AML-193 (cell line): ENCODE measurements at places on chromosomes 5 and 9.
A peak's percentile ranks its signal among the peaks of the same experiment; 100 is the strongest.

GRCh38 chr9:10168241-10168640 is 444.6 kb downstream of the PTPRD start:
- DNase-seq: no peak

DNA sequence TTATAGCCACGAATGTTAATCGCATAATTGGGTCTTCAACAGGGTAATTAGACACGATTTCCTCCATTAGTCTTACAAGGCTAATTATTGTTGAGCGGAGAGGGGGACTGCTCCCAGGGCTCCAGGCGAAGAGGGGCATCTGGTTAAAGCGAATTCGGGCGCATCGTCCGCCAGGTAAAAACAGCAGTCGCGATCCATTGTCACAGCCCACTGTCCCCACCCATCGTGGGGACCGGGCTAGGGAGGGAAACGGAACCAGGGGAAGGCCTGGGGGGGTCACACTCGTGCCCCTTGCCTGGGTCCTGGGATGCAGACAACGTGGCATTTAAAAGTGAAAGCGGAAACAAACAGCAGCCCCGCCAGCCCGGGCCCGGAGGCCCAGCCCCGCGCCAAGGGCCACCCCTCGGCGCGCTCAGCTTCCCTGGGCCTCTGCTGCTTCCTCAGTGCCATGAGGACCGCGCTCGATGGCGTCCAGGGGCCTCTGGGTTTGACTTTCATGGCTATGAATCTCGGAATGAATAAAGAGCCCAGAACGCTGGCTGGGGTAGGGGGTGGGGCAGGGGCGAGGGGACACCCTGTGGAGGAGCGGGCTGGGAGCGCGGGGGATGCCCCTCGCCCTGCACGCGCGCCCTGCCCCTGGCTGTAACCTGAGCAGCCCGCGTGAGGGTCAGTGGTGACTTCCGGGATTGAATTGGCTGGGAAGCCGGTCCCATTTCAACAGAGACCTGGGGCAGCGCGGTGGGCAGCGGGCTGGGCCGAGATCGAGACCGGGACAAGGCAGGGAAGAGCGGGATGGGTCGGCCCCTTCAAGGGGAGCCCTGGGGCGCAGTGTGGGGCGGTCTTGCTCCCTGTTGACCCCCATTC is 99.9 kb downstream of the GTF3C4 start:
- peak; percentile 67 for DNase-seq

DNA sequence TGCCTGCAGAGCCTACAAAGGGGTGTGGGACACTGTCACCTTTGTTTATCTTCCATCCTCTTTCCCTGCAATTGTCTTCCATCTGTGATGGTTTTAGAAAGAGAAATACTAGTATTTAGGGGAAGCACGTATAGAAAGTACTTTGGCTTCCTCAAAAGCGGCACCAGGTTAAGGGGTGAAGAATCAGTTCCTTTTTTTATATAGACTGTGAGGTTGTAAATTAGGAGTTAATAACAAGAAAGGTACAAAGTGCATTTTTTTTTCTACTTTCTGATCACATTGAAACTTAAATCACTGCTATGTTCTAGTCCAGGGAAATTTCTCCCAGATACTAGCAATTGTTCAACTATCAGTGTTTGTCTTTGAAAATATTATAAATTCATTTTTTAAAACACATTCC is 219.3 kb downstream of the CEMIP2 start:
- DNase-seq: no peak

DNA sequence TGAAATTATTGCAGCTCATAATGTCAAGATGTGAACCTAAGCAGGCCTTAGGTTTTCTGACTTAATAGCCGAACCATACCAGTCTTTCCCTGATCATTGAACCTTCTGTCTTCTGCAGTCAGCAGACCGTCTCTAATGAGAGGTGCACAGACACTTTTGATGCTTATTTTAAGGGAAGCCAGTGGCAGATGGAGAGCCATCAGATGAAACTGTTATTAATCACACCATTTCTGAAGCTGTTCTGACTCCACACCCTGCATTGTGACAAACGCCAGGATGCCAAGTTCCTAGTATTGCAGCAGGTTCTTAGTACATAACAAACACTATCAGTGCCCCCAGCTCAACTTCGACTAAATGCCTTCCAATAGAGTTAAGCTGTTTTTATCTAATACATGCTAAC is 43.0 kb downstream of the PIK3R1 start:
- no peak for DNase-seq

DNA sequence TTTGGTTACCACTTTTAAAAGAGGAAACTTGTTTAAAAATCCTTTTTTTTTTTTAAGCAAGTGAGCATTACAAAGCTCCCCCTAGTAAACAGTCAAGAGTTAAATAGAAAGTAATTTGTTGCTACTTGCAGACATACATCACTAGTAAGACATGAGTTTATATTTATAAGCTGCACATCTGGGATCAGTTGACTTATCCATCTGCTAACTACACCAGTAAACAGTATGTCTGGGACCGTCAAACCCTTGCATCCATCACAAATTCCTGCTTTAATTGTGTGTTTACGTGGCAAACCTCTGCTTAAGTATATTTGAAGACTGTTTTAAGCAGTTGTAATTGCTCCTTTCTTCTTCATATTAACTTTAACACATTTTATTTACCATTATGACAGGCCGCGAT is 146.8 kb downstream of the EBF1 start:
- no peak for DNase-seq

DNA sequence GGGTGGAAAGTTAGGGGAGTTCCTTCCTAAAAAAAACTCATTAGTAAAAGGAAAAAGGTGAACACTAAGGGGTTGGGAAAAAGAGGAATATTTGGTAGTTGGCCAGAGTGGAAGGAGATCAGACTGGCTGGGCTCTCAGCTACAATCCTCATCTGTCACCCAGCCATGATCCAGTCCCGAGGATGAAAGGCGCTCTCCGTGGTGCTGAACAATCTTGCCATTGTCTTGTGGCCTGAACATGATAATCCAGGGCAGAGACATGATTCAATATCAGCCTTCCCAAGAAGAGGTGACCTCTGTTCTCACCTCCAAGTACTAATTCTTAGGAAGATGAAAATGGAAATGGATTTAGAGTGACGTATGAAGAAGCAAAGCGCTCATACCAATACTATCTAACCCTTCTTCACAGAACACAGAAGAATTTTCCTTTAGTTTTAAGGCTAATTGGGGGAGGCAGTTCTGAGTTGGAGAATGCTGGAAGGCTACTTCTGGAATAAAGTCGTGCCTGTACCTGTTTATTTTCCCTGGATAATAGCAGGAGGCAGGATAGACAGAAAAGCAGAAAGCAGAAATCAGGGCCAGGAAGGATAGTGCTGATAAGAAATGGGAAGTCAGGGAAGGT is 36.6 kb upstream of the MYORG start:
- peak; percentile 38 for DNase-seq

DNA sequence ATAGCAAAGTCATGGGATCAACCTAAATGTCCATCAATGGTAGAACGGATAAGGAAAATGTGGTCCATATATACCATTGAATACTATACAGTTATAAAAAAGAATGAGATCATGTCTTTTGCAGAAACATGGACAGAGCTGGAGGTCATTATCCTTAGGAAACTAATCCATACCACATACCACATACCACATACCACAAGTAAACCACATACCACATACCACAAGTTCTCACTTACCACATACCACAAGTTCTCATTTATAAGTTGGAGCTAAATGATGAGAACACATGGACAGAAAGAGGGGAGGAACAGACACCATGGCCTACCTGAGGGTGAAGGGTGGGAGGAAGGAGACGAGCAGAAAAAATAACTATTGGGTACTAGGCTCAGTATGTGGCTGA is 154.6 kb upstream of the GHR start:
- peak; percentile 1 for DNase-seq

DNA sequence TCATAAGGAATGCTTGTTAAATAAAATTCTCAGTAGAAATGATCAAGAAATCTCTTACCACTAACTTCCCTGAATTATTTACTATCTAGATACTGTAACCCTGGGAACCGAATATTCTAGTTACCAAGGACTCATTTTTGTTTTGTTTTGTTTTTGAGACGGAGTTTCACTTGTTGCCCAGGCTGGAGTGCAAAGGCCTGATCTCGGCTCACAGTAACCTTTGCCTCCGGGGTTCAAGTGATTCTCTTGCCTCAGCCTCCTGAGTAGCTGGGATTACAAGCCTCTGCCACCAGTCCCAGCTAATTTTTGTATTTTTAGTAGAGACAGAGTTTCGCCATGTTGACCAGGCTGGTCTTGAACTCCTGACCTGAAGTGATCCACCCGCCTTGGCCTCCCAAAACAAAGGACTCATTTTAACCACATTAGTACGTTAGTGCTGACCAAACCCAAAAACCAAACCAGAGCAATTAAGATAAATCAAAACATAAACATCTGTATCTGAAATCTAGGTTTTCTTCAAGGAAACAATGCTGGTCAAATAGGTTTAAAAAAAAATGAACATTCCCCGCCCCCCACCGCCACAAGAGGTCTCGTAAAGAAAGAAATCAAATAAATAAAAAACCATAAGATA is 3.7 kb downstream of the TXN start:
- peak; percentile 16 for DNase-seq

DNA sequence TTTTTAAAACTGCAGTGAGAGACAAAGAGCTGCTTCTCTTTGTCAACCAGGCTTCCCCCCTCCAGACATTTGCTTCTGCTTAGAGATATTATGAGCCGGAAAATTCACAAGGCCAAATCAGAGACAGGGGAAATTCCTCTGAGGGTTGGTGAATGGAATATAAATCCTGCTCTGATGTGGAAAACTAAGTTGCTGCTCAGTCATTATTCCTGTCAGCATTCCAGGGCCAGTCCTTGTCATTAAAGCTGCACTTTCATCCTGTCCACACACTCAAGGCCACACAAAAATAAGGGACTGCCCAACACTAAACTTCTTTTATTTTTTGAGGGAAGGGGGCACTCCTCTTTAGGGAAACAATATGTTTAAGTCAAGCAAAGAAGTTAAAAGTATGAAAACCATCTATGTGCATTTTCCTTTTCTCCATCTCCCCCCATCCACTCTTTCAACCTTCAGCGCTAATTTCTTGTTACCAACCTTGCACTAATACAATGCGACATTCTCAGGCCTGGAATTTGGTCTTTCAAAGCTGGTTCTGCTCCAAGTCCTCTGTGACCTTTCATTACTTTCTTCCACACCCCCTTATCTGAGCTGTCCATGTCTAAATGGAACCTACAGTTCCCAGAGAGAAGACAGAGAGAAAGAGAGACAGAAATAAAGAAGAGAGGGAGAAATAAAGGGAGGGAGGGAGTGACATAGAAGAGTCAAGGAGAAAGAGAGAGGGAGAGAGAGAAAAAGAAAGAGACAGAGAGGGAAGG is 118.9 kb upstream of the S1PR3 start:
- DNase-seq: no peak

DNA sequence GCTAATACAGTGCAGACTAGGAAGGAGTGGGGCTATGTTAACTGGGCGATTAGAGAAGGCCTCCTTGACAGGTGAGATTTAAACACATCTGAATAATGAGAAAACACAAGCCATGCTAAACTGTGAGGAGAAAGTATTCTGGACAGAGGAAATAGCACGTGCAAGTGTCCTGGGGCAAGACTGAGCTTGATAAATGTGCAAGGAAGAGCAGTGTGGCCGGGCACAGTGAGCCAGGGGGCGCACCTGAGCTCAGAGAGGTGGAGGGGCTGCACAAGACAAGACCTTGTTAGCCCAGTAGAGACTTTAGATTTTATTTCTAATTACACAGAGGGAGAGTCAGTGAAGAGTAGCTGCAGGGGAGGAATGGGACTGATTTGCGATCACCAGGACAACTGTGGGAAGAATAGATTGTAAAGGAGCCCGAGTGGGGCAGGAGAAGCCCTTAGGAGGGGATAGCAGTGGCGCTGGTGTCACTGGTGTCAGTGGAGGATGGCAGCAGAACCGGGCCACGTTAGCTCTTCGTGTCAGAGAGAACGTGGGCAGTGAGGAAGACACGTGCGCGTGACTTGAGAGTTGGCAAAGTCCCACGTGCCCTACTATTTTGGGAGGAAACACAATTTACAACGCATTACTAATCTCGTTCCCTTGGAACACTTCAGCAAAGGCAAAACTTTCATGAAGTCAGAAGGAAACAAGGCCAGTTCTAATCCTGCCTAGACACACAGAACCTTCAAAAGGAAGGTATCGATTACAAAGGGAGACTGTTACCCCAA is 17.9 kb upstream of the C5orf47 start:
- DNase-seq: no peak

- no peak for DNase-seq
These were observed 77.7 kb downstream of the PTCD2 start for GRCh38 chr5:72397836-72398235.

GRCh38 chr5:61486476-61486875 is 154.4 kb downstream of the ZSWIM6 start:
- DNase-seq: no peak

- no peak for DNase-seq
These were observed 273.4 kb downstream of the KCNN2 start for GRCh38 chr5:114634967-114635901.

DNA sequence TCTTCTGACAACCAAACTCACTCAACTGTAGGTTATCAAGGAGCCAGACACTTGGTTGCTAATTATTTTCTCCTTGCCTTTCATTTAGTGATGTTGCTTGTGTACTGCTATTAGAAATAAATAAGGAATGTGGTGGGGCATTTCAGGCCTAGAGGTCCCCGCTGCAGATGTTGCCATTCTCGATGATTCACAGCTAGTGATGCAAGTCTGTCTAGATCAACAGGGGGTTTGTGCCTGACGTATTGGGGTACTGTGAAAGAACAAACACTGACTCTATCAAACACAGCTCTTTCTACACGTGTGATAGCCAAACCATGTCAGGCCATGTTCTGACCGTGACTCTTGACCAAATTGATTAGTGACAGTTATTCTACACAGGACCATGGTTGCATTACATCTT is 144.7 kb downstream of the OSTF1 start:
- DNase-seq: no peak
